ENCODE measurements at places on chromosomes 5 and 9.

DNA sequence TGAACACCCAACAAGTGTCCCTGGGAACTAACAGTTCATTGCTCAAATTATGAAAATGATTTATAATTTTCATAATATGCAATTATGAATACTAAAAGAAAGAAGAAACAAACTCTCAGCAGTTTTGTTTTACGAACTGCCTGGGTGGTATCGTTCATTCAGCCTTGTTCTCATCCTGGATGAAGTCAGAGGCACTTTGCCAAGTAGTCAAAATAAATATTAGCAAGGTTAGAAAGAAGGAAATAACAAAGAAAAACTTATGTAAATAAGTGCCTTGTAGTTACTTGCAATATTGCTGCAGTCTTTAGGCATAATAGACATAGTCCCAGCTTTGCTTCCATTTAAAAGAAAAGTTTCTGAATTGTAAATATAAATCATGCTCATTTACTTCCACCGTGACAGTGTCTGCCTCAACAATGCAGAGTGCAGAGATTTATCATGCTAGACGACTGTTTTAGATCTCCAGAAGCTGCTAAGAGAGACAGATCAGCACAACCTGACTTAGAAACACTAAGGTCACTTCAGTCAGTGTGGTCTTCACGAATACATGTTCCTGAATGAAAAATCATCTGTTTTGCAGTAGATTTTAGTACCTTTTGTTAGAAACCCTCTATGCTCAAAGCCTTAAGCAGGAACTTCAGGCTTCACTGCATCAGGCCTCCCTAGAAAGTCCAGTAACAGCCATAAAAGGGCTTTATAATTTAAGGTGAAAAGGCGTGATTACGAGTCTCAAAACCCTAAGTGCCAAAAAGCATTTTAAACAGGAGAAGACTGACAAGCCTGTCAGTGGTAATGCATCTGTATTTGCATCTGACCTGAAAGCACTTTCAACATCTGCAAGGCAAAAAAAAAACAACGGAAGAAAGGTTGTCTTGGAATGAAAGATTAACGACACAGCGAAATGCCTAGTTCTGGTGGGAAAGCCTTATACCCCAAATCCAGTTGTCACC, 92.1 kb downstream of the TMEM167A start:
- DNase-seq, result no peak

DNA sequence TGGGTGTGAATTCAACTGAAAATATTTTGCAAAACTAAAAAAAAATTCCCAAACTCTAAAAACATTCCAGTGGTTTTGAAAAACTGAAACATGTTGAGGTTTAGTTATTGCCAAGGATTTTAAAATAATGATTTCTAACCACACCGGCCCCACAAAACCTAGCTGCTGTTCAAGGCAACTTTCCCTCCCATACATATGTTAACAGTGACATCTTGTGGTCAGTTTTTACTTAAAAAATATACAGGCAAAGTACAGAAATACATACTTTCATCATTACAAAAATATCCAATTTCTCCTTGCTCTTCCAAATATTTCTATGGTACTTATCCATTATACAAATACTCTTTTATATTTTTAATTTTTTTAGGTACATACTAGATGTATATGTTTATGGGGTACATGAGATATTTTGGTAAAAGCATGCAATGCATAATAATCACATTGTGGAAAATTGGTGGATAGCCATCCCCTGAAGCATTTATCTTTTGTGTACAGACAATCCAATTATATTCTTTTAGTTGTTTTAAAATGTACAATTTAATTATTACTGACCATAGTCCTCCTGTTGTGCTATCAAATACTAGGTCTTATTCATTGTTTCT, 34.4 kb upstream of the MRPS30 start:
- DNase-seq, result no peak

- no peak for DNase-seq
These were observed 32.0 kb upstream of the HSD17B3 start for GRCh38 chr9:96333958-96334357.

DNA sequence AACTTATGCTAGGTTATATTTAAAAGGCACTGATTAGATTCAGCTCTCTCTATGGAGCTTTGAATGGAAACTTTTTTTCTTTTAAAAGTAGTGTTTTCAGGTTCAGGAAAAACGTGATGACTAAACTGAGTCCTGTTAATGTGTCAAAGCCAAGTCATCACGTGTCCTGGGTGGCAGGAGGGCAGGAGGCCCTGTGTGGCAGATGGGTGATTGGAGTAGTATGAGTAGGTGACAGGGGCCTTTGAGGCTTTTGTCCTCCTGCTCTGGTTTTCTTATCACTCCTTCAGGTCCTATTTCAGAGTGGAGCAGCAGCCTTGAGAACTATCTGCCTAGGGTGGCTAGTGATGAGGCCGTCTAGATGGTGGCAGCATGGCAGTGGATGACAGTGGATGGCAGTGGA, 17.7 kb upstream of the CARTPT start:
- no peak for DNase-seq

- no peak for DNase-seq
These were observed 43.7 kb downstream of the CDH6 start for GRCh38 chr5:31237174-31237573.

DNA sequence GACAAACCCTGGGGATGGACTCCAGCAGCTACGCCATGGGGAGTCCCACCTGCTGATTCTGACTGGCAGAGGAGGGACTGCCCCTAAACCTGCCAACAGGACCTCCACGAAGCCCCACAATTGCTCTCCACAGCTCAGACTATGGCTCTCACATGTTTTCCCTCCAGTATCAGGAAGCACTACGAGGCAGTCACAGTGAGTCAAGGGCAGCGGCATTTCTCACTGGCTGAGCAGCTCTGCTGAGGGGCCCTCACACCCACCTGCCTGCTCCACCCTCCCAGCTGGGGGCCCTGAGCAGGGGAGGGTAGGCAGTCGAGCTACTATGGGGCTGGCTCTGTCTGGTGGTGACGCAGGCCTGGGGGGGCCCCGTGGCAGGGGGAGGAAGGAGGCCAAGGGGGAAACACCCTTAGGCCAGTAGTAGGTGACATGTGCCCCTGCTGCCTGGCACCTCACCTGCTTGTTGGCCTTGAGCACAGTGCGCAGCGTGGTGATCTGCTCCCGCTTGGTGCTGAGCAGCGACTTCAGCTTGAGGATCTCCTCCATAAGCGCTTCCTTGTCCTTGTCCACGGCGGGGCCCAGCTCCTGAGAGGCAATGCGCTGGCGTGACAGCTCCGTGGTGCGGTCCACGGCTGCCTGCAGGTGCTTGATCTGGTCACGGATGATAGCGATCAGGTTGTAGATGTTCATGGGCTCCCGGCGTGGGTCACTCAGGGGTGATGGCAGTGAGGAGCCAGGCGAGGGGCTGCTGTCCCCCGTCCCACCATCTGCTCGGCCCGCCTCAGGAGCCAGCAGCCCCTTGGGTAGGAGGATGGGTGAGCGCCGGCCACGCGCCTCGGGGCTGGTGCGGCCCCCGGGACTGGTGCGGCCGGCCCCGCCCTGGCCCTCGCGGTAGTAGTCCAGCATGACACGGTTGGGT, 46.3 kb downstream of the BICD2 start:
- no peak for DNase-seq

Data from NCI-H1436 treated with DMSO at 0.1 percent for 48 hours (cell line).